ENCODE measurements at places on chromosomes 2 and 18.
A peak's percentile ranks its signal among the peaks of the same experiment; 100 is the strongest.

GRCh38 chr18:8463791-8464190, 145.4 kb upstream of the RAB12 start:
- no peak for DNase-seq

- no peak for DNase-seq
Measured at GRCh38 chr2:118148809-118149208, 60.5 kb downstream of the INSIG2 start.

- DNase-seq, result peak; percentile 34
Measured at GRCh38 chr2:10525573-10526265, 77.6 kb upstream of the ODC1 start.

DNA sequence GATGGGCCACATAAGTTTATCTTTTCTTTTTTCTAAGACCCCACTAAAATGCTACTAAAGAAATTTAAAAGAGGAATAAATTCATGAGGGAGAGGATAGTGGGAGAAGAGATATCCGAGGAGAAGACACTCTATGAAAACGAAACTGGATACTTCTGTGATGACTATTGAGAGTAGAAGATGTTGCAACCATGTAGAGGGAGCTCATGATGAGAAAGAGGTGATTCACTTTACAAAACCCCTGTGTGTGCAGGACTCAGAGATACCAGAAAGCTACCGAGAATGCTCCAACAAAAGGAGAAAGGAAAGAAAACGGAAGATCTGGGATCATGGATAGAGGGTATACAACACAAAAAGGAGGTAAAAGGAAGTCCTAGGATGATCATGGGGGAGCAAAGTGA, 34.9 kb downstream of the SLC38A11 start:
- DNase-seq, result no peak

DNA sequence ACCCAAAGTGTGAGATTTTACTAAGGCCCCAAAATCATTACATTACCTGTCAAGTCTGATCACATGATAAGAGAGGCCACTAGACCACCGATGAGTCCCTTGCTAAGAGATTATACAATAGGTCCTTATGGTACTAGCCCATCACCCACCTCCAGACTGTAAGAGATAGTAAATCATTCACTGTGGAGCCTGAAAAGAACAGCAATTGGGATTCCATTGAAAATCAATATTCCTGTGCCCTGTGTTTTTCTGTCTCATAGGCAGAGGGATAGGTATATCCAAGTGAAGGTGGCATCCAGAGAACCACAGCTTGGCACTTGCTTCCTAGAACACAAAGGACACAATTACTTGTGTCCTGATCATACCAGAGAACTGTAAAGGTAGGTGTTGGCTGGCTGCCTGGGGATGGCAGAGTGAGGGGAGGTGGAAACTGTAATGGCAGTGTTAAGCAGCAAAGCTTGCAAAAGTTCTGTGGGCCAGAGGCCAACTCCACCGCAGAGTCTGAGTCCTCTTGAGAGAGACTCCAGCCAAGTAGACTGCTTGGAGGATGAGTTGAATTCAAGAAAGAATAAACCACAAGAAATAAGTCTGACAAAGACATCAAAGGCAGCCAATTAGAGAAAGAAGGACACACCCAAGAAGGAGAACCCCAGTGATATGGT, 102.0 kb upstream of the PIEZO2 start:
- no peak for DNase-seq

GRCh38 chr2:1166976-1167375, 216.3 kb downstream of the SNTG2 start:
- DNase-seq, result no peak

- no peak for DNase-seq
Measured at GRCh38 chr2:214865400-214865799, 55.9 kb upstream of the BARD1 start.

GRCh38 chr18:56109757-56110156, 521.8 kb upstream of the TCF4 start:
- no peak for DNase-seq

DNA sequence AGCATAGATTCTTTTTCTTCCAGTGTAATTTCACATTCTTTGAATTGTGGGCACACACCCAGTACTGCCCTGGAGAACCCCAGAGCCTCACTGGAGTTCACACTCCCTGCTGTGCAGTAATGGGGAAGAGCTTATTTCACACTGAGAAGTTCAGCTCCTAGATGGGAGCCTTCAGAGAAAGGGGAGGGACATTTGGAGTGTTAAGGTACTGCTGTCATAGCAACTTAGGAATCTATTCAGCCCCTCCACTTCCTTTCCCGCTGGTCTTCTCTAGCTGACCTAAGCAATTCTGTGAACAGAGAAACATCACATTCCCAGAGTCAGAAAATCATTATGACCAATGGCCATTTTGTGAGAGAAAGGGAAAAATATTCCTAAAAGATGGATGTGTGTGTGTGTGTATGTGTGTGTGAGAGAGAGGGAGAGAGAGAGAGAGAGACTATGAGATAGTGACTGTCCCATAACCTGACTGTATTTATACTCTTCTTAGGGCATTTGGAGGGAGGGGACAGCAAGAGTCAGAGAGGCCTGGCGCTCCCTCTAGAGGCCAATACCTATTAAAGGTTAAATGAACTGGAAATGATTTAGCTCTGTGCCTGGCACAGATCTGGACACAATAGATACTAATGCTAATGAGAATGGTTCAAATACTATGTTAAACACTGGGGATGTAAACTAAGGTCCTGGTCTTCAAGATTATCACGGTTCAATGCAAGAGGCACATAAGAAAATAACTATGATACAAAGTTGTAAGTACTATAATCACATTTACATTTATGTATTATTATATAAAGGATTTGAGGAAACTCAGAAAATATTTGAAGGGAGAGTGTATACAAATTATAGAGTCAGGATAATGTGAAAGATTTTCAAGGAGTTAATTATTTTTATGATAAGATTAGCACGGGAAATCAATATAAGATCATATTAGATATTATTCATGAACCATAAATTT, 41.5 kb upstream of the RPE start:
- peak; percentile 71 for DNase-seq

DNA sequence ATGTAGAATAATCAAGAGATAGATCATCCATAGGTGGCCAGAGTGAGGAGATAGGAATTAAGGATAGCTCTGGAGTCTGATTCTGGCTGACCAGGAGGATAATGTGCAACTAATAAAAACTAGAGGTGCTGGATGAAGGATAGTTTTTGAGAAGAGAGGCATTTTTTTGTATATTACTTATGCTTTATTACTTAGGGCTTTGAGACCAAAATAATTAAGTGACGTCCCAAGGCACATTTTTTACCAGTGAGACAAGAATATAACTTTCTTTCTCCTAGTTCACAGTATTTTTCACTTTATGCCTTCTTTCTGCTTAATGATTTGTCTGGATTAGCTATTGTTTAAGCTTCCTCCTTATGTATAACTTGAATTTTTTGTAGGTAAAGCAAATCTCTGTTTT, 756.6 kb downstream of the TSN start:
- DNase-seq, result no peak

- peak; percentile 71 for DNase-seq
Measured at GRCh38 chr2:219560037-219560892, 11.1 kb downstream of the OBSL1 start.

DNA sequence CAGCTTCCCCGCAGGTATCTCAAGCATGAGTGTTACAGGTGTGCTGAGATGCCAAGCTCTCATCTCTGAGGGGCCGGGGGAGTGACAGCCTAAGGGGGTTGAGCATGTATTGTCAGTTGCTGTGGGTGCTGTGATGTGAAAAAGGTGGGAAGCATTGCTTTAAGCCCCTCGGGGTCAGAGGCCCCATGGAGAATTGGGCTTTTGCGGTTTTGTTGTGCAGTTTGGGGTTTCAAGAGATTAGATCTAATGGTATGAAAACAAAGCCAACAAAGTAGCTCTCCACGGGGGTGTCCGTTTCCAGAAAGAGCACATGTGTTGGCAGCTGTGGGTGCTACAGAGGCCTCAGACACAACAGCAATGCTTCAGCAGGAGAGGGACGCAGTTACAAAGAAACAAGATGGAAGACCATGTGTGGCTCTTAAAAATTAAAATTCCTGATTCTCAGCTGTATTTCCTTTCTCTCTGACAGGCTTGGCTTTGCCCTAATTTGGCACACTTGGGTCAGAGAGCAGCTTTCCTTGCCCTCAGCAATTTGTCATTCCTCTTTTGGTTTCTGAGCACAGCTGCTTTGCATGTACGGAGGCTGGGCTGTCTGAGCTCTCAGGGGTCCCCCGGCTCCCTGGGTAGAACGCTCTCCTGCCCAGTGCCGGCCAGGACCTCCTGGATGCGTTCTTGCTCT, 69.9 kb downstream of the TMEM247 start:
- DNase-seq, result no peak

DNA sequence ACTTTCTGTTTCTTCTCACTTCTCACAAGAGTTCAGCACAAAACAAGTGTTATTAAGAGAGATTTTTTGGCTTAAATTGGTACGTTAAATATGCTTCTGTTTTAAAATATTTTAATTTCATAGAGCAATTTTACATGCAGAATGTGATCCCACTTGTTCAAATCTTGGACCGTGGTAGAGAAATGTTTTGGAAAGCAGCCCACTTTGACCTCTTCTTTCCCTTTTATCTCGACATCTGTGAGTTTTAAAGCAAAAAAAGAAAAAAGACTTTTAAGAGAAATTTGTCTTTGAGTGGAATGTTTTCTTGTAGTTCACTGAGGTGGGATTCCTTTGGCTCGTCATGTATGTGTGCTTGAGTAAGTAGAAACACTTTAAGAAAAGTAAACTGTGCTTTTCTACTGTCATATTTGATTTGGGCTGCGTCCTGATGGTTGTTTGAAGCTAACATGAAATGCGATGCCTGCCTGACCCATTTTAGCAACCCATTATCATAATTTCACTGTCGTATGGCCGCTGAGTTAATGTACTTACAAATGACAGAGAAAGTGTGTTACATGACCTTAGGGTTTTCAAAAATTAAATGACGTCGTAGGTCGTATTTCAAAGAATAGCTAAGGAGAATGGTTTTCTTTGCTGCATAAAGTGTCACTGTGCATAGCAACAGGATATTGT, 54.5 kb downstream of the TSHZ1 start:
- DNase-seq, result no peak

GRCh38 chr2:121530212-121530705, 421 bp upstream of the RNU4ATAC start:
- peak; percentile 95 for DNase-seq

DNA sequence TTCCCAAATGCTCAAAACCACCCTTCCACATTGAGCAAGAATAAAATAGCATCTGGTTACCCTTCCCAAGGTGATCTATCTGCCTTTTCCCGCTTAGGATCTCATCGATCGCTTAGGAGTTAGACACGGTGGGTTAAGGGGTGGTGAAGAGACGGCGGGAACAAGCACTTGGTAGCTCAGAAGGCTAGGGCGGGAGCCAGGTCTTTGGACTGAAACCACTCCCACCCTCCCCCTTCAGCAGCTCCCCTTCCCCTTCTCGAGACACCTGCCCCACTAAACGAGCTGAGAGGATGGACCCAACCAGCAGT, 513 bp downstream of the THOC1 start:
- DNase-seq, result no peak

- DNase-seq, result no peak
Measured at GRCh38 chr2:24365051-24365450, 4.7 kb upstream of the ITSN2 start.

DNA sequence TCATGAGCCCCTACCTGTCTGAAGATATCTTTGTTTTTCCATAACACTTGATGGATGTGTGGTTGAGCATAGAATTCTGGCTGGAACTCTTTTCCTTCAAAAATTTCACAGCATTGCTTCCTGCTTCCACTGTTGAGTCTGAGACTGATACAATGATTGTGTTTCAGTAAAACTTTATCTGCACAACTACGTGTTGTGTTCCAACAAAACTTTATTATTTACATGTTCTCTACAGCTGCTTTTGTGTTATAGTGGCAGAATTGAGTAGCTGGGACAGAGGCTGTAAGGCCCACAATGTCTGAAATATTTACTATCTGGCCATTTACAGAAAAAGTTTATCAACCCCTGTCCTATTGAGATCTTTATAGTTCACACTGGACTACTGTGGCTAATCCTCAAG, 275.3 kb downstream of the PHLPP1 start:
- no peak for DNase-seq

GRCh38 chr2:237882510-237883481, 23.4 kb downstream of the RAMP1 start:
- peak; percentile 60 for DNase-seq

DNA sequence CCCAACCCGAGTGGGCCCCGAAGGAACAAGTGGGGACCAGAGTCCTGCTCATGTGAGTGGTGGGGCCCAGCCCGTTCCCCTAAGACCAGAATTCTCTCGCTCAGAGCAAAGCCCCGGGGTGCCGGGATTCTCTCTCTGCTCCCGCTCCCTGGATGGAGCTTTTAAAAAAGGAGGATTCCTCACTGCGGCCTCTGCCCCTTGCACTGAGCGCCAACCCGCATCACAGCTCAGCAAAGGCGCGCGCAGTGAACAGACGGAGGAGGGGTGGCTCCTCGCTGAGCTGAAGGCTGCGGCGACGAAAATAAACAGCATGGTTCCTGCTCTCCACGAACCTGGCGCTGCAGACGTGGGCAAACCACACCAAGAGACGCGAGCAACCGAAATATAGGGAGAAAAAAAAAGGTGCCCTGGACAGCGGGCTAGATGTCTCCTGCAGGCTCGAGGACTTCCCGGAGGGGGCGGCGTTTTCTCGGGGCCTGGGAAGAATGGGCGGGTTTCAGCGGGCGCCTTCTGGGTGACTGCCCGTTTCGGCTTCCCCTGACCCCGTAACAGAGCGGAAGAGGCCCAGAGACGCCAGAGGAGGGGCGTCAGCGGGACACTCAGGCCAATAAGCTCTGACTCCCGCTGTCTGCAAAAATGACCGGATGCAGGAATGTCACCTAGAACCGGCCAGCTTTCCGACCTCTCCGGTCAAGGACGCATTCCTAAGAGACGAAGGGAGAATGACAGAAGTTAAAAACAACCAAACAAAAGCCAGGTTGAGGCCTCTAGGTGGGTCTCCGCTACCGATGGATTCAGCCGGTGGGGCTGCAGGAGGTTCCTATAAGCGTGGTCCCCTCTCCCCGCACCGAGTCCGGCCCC, 819 bp upstream of the KLF11 start:
- peak; percentile 79 for DNase-seq

DNA sequence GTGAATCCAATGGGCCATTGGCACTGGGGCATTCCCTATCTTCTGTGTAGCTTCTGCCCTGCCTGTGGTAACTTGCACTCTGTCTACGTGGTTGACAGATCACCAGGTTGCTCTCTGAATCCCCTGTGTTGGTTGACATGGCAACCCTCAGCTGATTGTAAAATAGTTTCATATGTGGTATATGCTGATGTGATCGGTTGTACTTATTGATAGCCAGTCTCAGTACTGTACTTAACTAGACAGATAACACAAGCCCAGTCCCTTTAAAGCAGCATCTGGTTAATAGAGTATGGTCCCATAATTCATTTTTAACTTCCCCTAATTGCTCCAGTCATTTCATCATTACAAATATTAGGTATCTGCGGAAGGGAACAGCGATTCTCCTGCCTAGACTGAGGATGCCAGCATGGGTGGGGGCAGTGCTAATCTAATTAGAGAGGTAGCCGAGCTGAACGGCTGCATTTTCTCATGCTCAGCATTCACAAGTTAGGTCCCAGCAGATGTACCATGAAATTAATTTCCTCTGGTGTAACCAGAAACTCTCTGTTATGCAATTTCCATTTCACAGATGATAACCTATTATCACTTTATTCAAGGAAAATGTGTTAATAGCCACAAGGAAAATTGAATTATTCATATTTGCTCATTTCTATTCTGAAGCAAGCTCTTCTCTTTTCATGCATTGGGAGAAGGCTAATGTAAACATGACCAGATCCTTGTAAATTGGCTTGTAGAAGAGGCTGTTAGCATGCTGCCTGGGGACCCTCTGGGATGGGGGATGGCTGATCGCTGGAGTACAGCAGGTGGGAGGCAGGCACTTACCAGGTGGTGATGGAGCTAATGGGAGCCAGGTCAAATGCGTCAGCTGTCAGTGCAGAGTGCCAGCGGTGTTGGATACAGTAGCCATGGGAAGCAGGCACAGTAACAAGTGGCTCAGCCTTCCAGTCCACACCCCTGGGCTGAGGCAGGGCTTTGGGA, 608.3 kb downstream of the GALR1 start:
- no peak for DNase-seq

Data from activated effector memory CD4-positive, alpha-beta T cell treated with anti-CD3 and anti-CD28 coated beads, Interleukin-2, amount 50 U/mL, for 16 hours (primary cell).